ENCODE measurements at places on chromosomes 5 and 9.
A peak's percentile ranks its signal among the peaks of the same experiment; 100 is the strongest.

GRCh38 chr5:55800924-55801323, 50.2 kb upstream of the IL31RA start:
- no peak for DNase-seq

- DNase-seq: no peak
Measured at GRCh38 chr9:79989079-79989478, 417.3 kb downstream of the TLE4 start.

GRCh38 chr9:137205126-137206069, at the start of the genes NDOR1 and TMEM203:
Gene NDOR1, plus strand, starts transcription at chr9:137205700. Its CDS starts 78 bp downstream, at chr9:137205778.
Gene TMEM203, minus strand, starts transcription at chr9:137205648. Its CDS starts 234 bp downstream, at chr9:137205414.
- DNase-seq: peak; percentile 97

DNA sequence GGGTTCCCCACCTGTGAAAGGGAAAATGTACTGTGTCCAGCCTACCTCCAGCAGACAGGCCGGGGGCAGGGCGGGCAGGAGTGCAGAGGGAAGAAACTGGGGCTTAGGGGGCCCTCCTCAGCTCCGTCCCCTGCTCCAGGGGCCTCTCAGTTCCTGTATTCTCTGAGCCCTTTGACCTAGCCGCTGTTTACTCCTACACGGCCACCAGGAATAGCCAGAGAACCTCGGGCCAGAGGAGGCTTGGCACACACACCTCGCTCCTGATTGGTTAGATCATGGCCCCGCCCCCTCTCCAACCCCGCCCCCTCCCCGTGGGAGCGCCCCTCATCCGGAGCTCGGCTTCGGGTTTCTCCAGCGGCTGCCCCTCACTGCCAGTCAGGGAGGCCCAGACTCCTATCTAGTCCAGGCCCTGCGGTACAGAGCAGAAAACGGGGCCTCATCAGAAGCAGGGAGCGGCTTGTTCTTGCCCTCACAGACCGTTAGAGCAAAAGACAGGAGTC, 2.2 kb downstream of the ST6GALNAC6 start:
- DNase-seq: peak; percentile 99

GRCh38 chr9:83471241-83471640, 67.0 kb downstream of the FRMD3 start:
- DNase-seq: no peak

DNA sequence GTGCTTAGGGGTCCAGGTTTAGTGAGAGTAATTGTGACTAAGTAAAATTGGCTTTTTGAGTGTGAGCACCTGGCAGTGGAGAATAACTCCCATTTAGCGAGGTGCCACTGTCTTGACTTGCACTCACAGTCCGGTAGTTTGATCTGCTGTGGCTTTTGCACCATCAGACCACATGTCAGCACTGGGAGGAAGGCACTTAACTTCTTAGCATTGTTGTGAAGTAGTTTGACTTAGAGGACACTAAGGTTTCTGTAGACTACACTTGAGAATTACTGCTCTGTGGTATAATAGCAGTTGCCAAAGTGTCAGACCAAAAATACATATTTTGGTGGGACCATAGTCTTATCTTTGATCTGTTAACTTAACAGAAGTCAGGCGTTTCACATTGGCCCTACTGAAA, 63.6 kb downstream of the ICE1 start:
- DNase-seq: no peak

DNA sequence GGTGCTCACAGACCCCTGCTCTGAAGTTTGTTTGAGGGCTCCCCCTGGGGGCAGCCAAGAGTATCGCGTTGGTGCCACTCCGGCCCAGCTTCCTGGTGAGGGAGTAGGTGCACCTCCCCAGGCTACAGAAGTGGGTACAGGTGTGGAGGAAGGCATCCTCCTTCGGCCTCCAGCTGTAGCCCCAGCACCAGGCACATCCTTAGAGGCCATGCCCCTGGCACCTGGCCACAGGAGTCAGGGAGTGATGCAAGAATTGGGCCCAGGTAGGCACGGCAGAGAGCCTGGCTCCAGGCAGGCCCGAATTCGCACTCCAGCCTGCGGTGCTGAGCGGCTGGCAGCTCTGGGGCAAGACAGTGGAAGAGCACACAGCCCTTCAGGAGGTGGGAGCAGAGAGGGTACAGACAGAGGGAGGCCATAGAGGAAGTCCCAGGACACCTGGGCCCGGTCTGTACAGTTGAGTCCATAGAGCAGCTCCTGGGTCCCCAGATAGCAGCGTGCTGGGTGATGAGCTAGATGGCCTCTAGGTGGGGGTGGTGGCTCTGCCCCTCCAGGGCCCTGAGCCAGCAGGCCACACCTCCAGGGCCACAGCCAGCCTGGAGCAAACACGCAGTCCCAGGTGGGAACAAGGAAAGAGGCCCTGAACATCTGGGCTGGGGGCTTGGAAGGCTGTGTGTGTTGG, 2.4 kb downstream of the SAPCD2 start:
- no peak for DNase-seq

DNA sequence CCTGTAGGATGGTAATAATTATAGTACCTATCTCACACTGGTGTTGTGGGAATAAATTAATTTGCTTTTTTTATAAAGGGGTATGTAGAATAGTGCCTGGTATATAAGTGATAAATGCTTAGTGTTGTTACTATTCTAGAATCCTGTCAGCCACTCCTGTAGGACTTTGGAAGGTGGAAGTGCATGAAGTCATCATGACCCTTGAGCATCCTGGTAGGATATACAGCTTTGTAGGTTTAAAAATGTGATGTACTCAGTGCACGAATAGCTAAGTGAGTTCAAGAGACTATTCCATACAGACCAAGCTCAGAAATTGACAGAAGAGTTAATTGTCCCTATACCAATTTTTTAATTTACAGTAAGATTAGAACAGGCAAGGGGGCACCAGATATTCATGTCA, 258.8 kb upstream of the RFX3 start:
- no peak for DNase-seq

DNA sequence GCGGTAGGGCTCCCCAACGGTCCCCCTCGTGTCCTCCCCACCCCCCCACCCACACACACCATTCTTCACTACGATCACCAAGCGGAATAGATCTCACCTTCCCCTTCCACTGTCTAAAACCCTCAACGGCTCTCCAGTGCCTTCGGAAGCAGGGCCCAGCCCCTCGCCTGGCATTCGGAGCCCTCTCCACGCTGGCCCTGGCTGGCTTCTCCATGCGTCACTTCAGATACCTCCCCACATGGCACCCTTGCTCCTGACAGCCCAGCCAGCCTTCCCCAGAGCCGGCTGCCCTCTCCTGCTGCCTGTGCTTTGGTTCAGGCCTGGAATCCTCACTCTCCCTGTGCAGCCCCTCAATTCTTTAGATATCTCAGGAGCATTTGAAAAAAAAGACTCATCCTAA, 126.6 kb downstream of the ZNF354C start:
- DNase-seq: no peak

DNA sequence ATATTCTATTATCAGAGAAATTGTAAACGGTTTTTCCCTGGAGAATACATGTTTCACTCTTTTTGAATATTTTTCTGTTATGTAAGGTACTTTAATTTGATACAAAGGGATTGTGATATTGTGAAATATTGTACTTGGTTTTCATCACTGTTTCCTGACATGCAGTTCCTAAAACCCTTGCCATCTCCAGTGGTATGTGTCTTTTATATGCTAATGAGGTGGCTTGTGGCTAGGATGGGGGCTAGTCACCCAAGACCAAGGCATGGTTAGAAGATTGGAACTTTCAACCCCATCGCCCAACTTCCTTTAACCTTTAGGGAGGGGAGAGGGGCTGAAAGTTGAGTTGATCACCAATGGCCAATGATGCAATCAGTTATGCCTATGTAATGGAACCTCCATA, 160.6 kb downstream of the TAF11L14 start:
- DNase-seq: no peak

DNA sequence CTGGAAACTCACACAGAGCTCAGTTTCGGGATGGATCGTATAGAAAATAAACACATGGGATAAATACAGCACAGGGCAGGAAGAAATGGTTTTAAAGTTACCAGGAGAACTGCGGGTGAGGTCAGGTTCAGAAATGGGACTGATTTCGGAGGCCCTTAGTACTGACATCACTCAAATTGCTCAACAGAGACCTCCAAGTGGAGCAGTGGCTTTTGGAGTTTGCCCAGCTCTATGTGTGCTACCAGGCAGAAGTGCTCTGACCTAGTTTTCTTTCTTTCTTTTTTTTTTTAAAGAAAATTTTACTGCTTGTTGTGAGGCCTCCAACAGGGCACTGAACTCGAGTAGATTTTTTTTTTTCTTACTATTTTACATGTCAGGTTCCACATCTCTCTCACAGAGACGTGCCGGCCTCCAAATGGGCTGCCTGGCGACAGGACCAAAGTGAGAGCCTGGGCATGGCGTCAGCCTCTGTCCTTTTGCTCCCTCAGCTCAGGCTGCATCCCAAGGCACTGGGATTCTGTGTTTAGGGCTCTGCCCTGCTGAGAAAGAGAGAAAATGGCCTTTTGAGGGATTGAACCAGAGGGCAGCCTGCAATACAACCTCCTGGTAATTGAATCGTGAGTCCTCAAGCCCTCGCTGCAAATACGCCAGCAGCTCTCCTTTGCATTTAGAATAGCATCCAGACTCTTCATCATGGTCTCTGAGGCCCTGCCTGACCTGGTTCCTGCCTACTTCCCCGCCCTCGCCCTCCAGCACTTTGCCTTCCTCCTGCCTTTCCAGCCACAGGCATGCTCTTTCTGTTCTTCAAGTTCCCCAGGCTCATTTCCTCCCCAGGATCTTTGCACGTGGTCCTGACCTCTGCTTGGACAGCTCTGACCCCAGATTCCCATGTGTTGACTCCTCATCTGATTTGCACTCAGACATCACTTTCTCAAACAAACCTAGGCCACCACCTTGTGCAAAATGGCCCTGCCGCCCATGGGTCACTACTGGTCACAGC, 173.5 kb downstream of the FGF1 start:
- no peak for DNase-seq

- DNase-seq: no peak
Measured at GRCh38 chr9:114469091-114469853, 36.0 kb downstream of the WHRN start.

GRCh38 chr9:5442400-5443011, 4.8 kb upstream of the PLGRKT start:
- DNase-seq: no peak

GRCh38 chr5:9103290-9103689, 442.6 kb downstream of the SEMA5A start:
- no peak for DNase-seq

DNA sequence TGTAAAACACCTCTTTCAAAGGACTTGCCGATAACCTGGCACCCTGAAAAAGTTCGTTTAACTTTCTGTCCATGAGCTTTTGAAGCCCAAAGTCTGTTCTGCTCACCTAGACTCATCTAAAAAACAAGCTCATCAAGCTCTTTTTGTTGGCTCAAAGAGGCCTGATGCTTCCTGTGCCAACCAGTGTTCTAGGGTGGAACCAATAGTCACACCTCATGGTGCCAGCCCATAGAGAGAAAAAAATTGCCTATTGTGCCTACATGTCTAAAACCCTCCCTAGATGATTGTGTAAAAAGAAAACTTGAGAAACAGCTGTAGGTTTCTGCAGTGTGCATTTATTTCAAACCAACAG, 4.7 kb downstream of the SH3RF2 start:
- no peak for DNase-seq

DNA sequence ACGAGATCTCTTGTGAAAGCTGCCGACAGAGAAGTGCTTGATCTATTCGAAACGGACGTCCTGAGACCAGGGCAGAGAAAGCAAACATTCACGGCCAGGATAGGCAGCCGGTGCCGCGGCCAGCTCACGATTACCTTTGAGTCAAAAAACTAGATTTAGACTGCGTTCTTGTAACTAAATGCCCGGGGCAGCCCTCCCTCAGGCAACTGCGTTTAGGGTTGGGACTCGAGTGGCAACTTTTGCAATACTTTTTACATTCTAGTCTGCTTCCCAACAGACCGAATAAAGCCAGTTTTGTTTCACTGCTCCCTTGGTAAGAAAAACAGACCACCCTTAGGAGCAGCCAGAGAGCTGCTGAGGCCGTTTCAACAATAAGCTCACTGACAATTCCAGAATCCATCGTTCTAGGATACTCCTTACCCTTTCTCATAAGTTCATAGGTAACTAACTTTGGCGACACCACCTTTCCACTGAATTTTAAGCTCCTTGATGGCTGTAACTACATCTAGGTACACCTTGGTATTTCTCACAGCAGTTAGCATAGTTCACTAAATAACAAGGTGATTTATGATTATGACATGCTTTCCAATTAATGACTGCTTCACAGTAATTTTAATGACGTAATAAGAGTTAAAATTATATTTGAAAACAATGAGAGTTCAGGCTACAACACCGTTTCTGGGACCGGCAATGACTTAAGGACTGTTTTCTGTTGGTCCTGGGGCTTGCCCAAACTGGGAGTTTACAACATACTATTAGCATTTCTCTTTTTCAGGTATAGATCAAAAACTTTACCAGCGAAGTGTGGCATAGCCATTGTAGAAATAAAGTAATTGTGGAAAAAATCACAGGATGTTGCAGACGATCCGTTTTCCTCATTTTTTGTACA, 899 bp upstream of the RAPGEF6 start:
- no peak for DNase-seq

DNA sequence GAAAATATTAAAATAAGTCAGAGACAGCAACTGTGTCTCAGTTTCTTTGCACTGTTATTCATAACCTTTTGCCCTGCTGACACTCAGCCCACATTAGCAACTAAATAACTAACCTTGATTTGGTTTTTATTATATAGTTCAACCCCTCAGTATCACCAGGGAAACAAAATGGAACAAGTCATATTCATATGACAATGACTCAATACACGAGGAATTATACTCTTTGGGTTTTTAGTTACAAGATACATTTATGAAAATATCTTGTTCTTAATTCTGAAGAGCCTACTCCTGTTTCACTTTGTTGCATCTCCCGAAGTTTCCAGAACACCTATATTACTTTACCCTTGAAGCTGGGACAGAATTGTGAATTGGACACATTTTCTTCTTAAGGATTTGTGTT, 845.4 kb downstream of the EFNA5 start:
- no peak for DNase-seq

DNA sequence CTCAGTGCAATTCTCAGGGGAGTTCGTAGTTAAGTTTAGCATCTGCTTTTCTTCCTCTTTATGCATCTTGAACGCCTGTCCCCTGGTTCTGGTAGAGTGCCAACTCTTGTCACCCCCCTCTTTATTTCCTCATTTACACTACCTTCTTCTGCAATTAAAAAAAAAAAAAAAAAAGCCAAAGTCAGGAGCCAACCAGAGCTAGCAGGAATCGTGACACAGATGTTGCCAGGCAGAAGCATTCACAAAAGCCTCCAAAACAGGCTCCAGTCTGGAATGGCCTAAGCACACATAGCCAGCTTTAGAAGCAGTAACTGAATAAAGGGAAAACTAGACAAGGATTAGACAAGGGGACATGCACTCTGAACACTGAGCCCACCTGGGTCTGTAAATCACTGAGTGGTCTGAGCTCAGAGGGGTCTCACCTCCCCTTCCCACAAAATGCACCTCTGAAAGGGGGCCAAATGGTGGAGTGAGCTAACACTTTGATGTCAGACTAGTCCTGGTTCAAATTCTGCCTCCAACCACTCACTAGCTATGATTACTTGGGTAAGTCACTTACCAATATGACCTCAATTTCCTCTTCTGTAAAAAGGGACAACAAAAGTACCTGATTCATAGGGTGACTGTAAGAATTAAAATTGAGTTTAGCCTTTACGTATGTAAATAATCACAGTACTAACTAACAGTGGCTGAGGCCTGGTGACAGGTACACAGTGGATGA, 2.0 kb downstream of the CD74 start:
- no peak for DNase-seq
